Naive thymus-derived CD4-positive, alpha-beta T cell (primary cell): ENCODE measurements at places on chromosomes 6 and 20.

- DNase-seq: no peak
- H3K27me3 ChIP-seq: no peaks in the 10 kb centered on the region
- no peaks in the 10 kb centered on the region for H3K4me1 ChIP-seq
- peaks cover 4% of the 10 kb centered on the region for H3K36me3 ChIP-seq
- no peak within 1 kb of the TSS for H3K4me3 ChIP-seq
These were observed at the start of gene CFB for GRCh38 chr6:31945507-31946369. TSS of gene CFB (plus strand) at chr6:31946095. CDS start at chr6:31946222, 127 bp downstream.

DNA sequence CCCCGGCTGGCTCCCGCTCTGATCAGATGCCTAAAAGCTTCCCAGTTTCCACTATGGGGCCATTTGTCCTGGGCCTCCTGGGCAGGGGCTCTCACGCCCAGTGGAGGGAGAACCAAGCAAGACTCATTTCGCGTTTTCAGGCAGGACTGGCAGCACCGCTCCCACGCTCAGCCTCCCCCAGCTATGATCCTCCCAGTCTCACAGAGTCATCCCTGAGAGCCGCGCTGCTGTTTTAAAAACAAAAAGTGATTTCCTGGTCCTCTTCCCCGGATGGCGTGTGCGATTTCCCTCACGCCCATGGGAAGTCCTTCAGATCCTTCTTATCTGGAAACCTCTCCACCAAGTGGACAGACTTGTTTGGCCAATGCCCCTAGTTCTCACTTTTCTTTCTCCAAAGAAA is at the start of gene ADGRF5:
ADGRF5 (minus strand) TSS at position 208 of the 400 bp plus-strand sequence. CDS start 15,176 bp downstream, outside the sequence.
- H3K27me3 ChIP-seq: no peaks in the 10 kb centered on the region
- DNase-seq: no peak
- H3K27ac ChIP-seq: no peak within 1 kb of the TSS

- DNase-seq: no peak
- no peak overlapping the region for H3K27ac ChIP-seq
- peaks cover 5% of the 10 kb centered on the region for H3K36me3 ChIP-seq
- no peaks in the 10 kb centered on the region for H3K4me1 ChIP-seq
- no peak overlapping the region for H3K4me3 ChIP-seq
These were observed 279.1 kb downstream of the FARS2 start for GRCh38 chr6:5540370-5540769.

- no peaks in the 10 kb centered on the region for H3K4me1 ChIP-seq
- DNase-seq: no peak
- H3K36me3 ChIP-seq: peaks cover 11% of the 10 kb centered on the region
- H3K27ac ChIP-seq: no peak overlapping the region
- H3K4me3 ChIP-seq: no peak overlapping the region
These were observed 17.4 kb upstream of the CSE1L start for GRCh38 chr20:49028684-49029083.

GRCh38 chr6:75849329-75850025 is 100.4 kb downstream of the MYO6 start:
- no peak overlapping the region for H3K27ac ChIP-seq
- H3K4me3 ChIP-seq: no peak overlapping the region
- H3K4me1 ChIP-seq: no peaks in the 10 kb centered on the region
- no peaks in the 10 kb centered on the region for H3K27me3 ChIP-seq

GRCh38 chr6:99359800-99360199 is 10.3 kb upstream of the FAXC start:
- H3K27ac ChIP-seq: no peak overlapping the region
- no peak overlapping the region for H3K4me3 ChIP-seq
- no peaks in the 10 kb centered on the region for H3K4me1 ChIP-seq
- H3K27me3 ChIP-seq: no peaks in the 10 kb centered on the region
- H3K36me3 ChIP-seq: no peaks in the 10 kb centered on the region
